ENCODE measurements at places on chromosomes 13 and 19. TPM values are rescaled to one million over a fixed set of nuclear protein-coding genes. Genes with fewer than 3 reads are reported as not detected.

FBXL3 gene
- 7.5 TPM for polyA plus RNA-seq

ATF5 gene
- 25.7 TPM for polyA plus RNA-seq

OR7G1 gene
- not detected for polyA plus RNA-seq

FXYD7 gene
- not detected for polyA plus RNA-seq

FAM83E gene
- 1.8 TPM for polyA plus RNA-seq

NCR1 gene
- polyA plus RNA-seq = not detected

SMIM44 gene
- polyA plus RNA-seq = not detected

ZNF101 gene
- polyA plus RNA-seq = 5.2 TPM
